ENCODE measurements at places on chromosomes 13 and 19.

DNA sequence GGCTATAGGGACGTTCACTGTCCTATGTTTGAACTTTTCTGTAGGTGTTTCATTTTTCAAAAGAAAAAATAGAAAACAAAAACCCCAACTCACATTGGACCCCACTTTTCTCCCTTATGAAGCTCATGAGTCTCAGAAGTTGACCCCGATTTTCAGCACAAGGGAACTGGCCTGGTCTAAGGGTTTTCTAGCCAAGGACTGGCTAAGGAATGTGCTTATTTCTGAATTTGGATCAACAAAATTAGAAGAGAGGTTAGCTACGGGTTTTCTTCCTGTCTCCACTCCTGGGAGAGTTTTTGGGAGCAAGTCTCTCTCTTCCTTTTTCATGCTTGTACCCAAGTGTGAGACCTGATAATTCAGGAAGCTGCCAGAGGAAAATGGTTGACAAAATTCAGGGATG lies 453.2 kb downstream of the KLF12 start:
- DNase-seq, result no peak

GRCh38 chr13:23804166-23804565 lies 85.0 kb downstream of the MIPEP start:
- no peak for DNase-seq

- DNase-seq, result no peak
These were observed 12.4 kb upstream of the VWA8 start for GRCh38 chr13:41973247-41973741.

GRCh38 chr19:31071136-31071855 lies 277.9 kb downstream of the TSHZ3 start:
- DNase-seq, result no peak

DNA sequence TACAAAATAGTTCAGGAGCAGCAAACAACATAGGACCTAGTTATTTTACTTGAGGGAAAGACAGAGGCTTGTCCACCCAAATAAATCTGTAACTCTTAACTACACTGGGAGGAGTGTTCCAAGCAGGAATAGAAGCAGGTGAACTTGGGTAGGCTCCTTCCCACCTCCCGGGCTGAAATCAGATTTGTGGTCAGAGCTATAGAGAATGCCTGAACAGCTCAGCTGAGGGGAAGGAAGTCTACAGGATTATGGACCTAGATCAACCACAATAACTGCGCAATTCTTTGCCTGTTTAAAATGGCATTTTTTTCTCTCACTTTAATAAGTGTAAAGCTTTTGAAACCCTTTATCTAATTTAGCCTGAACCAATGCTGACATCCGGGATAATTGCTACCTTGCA lies 73.5 kb upstream of the IRS2 start:
- no peak for DNase-seq

- no peak for DNase-seq
These were observed 6.4 kb upstream of the XPO4 start for GRCh38 chr13:20908714-20909497.

GRCh38 chr13:75800545-75800944 lies 164.4 kb downstream of the LMO7 start:
- DNase-seq, result no peak

DNA sequence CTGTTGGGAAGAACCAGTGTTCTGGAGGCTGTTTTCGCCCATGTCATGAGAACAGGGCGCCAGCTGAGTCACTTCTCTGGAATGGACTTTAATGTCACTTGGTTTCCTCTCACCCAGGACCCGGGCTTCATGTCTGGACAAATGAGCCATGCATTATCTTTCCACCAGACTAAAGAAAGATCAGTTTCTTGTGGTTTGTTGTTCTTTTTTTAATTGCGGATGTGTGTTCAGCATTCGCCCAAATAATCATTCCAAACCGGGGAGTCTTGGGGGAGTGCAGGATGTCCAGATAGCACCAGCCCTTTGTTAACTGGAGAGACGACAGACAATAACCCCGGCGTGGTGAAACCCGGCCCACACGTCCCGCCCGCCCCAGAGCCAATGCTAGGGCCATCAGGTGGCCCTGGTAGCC lies 102.5 kb downstream of the COL4A2 start:
- no peak for DNase-seq

DNA sequence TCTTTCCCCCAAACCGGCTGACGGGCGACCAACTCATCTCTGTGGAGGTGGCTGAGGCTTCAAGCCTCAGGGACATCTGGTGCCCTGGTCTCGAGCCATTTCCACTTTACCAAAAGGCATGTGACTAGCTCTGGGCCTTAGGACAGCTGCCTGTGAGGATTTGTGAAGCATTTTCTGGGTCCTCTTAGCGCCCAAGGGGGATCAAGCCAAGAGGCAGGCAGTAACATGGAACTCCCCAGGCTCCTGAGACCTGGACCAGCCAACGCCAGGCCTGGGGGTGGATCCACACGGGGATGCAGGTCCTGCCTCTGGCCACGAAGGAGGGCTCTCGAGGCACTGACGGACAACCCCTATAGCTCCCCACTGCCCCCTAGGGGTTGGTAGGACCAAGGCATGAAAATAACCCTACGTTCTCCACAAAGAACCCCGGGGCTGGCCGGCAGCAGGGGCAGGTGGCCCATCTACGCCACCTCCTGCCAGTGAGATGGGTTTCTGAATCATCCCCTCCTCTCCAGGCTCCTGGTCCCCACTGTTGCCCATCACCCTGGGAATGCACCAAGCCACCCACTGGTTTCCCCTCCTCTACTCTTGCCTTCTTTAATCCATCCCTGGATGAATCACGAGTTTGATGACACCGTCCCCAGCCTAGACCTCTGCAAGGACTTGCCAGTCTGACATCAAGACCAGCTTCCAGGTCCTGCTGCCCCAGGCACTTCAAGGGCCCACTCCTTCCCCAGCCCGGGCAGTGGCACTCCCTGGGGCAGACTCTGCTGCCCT lies 7.0 kb upstream of the MYDGF start:
- DNase-seq, result peak; percentile 20

GRCh38 chr19:33473653-33474305 lies 47.8 kb downstream of the PEPD start:
- no peak for DNase-seq

DNA sequence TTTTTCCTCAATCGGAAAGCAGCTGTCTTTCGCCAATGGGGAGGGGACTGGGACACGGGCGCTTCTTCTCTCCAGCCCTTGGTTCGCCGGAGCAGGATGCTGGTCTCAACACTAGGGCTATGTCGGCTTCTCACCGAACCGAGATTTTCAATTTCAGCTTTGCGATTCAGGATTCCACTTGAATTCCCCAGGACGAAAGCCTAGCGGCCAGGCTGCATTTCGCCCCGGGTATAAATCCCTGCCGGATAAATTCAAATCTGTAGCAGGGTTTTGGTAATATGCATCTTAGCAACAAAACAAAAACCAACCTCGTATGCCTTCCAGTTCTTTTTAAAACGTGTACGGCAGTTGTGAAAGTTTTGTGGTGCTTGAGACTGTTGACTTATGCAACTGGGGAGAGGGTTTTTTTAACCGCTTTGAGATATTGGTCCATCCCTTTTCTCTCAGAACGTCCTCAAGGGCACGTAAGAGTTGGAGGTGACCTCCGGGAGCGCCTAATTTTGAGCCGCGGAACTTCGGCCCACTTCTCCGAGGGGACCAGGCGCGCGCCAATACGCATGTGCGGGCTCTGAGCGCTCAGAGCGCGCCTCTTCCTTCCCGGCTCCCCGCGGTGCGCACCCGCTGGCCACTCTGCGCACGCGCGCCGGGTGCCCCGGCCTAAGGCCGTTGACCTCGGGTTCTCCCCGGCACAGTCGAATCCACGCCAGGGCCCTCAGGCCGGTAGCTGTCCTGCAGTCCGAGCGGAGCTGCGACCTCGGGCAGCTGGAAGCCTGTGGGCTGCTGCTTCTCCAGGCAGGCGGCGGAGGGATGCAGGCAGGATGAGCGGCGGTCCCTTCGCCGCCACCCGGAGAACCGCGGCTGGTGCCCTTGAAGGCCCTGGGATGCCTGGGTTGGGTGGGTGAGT lies 7.6 kb downstream of the POU4F1 start:
- DNase-seq, result no peak

DNA sequence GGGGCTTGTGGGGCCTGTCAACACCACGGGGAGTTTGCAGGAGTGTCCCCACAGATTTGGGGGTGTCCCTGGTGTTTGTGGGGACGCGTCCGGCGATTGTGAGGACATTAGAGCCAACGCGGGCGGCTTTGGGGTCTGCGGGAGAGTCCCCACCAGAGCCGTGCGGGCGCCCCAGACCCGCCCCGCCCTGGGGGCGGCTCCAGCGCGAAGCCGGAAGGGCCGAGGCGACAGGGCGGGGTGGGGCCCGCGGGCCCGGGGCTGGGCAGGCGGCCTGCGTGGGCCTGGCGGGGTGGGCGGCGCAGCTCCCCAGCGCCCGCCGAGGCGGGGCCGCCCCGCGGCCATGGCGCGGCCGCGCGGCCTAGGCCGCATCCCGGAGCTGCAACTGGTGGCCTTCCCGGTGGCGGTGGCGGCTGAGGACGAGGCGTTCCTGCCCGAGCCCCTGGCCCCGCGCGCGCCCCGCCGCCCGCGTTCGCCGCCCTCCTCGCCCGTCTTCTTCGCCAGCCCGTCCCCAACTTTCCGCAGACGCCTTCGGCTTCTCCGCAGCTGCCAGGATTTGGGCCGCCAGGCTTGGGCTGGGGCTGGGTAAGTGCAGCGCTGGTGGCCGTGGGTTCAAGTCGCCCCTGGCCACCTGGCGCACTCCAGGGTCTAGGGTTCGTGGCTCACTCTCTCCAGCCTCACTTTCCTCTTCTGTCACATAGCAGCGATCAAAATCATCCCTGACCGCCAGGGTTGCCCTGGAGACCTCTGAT lies 10.3 kb downstream of the PDE4A start:
- DNase-seq, result no peak

- no peak for DNase-seq
These were observed 22.2 kb upstream of the SERPINE3 start for GRCh38 chr13:51317262-51317661.

GRCh38 chr19:33476151-33476707 lies 45.4 kb downstream of the PEPD start:
- DNase-seq, result no peak

DNA sequence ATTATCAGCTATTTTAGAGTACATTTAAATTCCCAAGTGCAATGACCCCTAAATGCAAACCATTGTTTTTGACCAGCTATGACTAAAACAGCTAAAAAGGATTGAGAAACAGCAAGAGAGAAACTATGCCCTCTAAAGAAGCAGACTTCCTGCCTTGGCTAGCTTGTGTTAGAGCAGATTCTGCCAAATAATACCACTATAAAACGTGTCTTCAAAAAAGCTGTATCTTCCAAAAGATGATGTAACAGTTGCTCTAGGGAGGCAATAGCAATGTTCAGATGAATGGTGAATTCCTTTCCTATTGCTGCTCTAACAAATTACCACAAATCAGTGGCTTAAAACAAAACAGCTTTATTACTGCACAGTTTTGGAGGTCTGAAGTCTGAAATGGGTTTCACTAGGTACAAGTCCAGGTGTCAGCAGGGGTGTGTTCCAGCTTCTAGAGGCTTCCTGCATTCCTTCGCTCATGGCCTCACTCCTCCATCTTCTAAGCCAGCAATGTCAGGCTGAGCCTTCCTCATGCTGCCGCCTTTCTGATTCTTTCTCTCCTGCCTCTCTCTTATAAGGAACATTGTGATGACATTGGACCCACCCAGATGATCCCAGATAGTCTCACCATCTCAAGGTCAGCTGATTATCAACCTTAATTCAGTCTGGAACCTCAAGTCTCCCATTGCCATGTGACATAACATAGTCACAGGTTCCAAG lies 84.5 kb downstream of the LRRC63 start:
- no peak for DNase-seq

DNA sequence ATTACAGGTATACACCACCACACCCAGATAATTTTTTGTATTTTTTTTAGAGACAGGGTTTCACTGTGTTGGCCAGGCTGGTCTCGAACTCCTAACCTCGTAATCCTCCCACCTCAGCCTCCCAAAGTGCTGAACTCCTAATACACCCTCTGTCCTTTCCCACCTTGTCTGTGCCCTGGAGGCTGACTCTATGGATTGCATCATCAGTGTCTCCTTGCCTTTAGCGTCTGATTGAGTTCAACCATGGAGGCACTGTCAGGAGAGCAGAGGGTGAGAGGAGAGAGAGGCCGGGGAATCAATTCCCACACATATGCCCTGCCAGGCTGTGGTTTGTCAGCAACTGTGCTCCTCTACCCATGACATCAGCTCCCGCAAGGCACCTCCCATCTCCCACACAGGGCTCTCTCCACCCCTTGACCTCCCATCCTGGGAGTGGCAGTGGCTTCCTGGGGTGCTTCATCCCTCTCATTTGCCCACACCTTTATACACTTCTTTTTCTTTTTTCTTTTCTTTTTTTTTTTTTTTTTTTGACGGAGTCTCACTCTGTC lies 12.6 kb upstream of the LILRB4 start:
- no peak for DNase-seq

- no peak for DNase-seq
These were observed 640 bp upstream of the ZNF544 start for GRCh38 chr19:58227964-58228584.

- no peak for DNase-seq
These were observed 9.1 kb downstream of the UBE2L5 start for GRCh38 chr13:30431269-30431940.
